ENCODE measurements at places on chromosomes 1 and 21.

DNA sequence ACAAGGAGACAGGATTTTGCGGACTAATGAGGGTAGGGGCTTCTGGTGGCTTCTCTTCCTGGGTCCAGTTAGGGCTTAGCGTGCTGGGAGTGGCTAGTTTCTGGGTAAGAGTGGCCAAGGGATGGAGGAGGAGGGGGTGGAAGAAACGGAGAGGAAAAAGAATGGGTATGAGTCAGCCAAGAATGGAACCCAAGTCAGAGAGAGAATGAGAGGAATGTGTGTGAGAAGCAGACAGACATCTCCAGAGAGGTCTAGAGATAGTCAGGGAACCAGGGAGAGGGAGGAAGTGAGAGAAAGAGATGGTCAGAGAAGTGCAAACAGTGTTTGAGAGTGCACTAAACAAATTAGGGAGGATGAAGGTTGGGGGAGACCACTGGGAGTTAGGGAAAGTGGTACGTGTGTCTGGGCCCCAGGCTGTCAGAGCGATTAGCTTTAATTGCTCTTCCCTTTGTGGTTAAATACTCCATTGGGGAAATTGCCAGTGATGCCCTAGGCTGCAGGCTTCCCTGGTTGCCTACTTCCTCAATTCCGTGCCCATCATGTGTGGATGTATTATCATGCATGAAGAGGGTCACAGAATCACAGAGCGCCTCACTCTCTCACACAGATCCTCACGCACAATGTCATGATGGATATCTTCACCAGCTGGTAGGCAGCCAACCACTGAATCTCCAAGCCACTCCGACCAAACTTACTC, 1.4 kb downstream of the PEA15 start:
- DNase-seq, result peak; percentile 28

- no peak for DNase-seq
Observed at GRCh38 chr21:15199414-15200383, 134.9 kb upstream of the NRIP1 start.

- no peak for DNase-seq
Observed at GRCh38 chr1:162916407-162916806, 55.4 kb upstream of the CCDC190 start.

- no peak for DNase-seq
Observed at GRCh38 chr1:161222175-161223019, 1.0 kb downstream of the APOA2 start.

DNA sequence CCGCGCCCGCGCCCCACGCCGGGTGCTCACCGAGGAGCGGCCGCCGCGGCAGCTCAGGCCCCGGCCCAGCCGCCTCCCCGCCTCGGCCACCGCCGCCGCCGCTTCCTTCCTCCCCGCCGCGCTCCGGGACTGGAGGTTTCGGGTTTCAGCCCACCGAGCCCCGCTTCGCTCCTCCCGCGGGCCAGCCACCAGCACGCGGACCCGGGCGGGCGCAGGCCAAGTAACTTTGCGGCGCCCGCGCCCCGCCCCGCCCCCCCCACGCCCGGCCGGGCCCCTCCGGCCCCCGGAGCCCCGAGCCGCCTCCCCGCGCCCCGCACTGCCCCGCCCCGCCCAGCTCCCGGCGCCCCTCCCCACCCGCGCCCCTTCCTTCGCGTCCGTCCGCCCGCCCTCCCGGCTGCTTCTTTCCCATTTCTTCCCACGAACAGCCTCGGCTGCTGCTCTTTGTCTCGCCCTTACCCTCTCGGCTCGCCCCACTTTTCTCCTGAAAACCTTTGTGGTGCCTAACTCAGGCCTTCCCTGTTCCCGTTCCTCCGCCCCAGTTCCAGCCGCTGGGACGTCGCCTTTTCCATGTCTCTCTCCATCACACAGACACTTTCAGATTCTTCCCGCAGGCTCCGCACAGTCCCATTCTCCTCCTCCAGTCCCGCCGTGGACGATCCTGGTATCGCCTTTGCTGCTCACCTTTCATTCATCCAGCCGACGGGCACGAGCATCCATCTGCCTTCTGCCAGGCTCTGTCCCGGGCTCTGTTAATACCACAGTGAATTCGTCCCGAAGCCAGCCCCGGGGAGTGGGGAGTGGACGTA, at the start of gene GPR161:
Gene GPR161 (minus strand): TSS at position 222 of the 806 bp plus-strand sequence. CDS start 32,080 bp downstream, outside the sequence.
- DNase-seq, result peak; percentile 52

- DNase-seq, result no peak
Observed at GRCh38 chr1:115467196-115467595, 129.1 kb upstream of the NGF start.

DNA sequence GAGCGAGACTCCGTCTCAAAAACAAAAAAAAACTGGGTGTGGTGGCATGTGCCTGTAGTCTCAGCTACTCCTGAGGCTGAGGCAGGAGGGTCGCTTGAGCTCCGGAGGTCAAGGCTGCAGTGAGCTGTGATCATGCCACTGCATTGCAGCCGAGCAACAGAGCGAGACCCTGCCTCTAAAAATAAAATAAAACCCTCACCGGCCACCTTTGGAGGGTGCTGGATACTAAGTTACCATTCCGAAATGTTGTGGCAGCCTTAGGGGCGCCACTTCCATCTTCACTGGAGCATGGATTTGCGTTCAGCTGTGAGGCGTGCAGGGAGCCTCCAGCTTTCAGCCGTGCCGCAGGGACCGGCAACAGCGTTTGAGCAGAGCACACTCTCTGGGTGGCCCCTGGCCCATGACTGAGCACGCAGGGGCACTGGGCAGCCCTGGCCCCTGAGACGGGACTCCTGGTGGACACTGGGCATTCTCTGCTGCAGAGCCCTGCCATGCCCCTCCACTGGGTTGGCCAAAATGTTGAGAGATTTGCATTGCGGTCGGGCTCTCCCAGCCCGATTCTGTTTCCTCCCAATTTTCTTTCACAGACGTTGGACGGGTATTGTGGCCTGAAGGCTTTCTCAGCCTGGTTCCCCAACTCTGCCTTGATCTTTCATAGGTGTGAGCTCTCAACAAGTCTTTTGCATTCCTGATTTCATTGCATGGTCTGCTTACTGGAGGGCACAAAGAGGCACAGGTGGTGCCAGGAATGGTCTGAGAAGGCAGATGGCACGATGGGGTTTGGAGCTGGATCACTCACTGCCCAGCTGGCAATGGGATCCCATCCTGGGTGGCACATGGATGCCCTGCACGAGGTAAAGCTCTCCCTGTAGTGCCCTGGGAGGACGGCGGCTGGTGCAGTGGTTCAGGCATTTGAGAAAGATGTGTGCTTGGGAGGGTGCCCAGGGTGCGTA, 5.8 kb upstream of the CFAP74 start:
- no peak for DNase-seq

DNA sequence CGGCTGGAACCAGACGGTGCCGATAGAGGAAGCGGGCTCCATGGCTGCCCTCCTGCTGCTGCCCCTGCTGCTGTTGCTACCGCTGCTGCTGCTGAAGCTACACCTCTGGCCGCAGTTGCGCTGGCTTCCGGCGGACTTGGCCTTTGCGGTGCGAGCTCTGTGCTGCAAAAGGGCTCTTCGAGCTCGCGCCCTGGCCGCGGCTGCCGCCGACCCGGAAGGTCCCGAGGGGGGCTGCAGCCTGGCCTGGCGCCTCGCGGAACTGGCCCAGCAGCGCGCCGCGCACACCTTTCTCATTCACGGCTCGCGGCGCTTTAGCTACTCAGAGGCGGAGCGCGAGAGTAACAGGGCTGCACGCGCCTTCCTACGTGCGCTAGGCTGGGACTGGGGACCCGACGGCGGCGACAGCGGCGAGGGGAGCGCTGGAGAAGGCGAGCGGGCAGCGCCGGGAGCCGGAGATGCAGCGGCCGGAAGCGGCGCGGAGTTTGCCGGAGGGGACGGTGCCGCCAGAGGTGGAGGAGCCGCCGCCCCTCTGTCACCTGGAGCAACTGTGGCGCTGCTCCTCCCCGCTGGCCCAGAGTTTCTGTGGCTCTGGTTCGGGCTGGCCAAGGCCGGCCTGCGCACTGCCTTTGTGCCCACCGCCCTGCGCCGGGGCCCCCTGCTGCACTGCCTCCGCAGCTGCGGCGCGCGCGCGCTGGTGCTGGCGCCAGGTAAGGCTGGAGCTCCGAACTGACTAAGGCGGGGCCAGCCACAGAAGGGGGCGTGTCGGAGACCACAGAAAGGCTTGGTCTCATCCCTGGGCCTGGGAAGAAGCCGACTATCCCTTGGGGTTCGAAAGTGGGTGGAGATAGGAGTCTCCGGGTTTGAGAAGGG, 486 bp downstream of the SLC27A3 start:
- DNase-seq, result peak; percentile 82
